Thoracic aorta endothelial cell (primary cell): ENCODE measurements at places on chromosomes 5 and 9. TPM values are rescaled to one million over a fixed set of nuclear protein-coding genes. Genes with fewer than 3 reads are reported as not detected.

DMRT3 gene
- total RNA-seq = not detected in 2 replicates

ANKRD18A gene
- 0.53 and 1.1 TPM in 2 replicates for total RNA-seq

OGN gene
- total RNA-seq = under 0.01 and 0.07 TPM in 2 replicates

ALDOB gene
- total RNA-seq = not detected in 2 replicates

DNAJC18 gene
- total RNA-seq = 12.6 and 15.8 TPM in 2 replicates

CTNND2 gene
- not detected in 2 replicates for total RNA-seq

TCERG1 gene
- total RNA-seq = 124 and 132 TPM in 2 replicates

CATSPER3 gene
- total RNA-seq = not detected in 2 replicates

PLCXD3 gene
- under 0.01 and 0.13 TPM in 2 replicates for total RNA-seq

THOC3 gene
- total RNA-seq = 54.9 and 67.8 TPM in 2 replicates

PCA3 gene
- 2.0 and 2.2 TPM in 2 replicates for total RNA-seq

MEF2C gene
- 48.9 and 63.5 TPM in 2 replicates for total RNA-seq

FAM221B gene
- not detected in 2 replicates for total RNA-seq

FAM114A2 gene
- total RNA-seq = 37.6 and 43.0 TPM in 2 replicates

COL23A1 gene
- total RNA-seq = not detected in 2 replicates

PCDHA2 gene
- total RNA-seq = under 0.01 TPM in 1 of 2 replicates, not detected in the other

FCN1 gene
- total RNA-seq = not detected in 2 replicates

TXNDC8 gene
- total RNA-seq = not detected in 2 replicates

FASTKD3 gene
- 18.9 and 22.7 TPM in 2 replicates for total RNA-seq

ACTBL2 gene
- not detected in 2 replicates for total RNA-seq

CNTNAP3B gene
- 149 and 231 TPM in 2 replicates for total RNA-seq

SPACA9 gene
- 2.0 TPM in 2 replicates for total RNA-seq

PCDHA10 gene
- total RNA-seq = 0.07 and 0.27 TPM in 2 replicates
